ENCODE measurements at places on chromosomes 16 and 17.
A peak's percentile ranks its signal among the peaks of the same experiment; 100 is the strongest.

- DNase-seq, result no peak
Measured at GRCh38 chr16:19912455-19913339, 28.0 kb upstream of the GPRC5B start.

DNA sequence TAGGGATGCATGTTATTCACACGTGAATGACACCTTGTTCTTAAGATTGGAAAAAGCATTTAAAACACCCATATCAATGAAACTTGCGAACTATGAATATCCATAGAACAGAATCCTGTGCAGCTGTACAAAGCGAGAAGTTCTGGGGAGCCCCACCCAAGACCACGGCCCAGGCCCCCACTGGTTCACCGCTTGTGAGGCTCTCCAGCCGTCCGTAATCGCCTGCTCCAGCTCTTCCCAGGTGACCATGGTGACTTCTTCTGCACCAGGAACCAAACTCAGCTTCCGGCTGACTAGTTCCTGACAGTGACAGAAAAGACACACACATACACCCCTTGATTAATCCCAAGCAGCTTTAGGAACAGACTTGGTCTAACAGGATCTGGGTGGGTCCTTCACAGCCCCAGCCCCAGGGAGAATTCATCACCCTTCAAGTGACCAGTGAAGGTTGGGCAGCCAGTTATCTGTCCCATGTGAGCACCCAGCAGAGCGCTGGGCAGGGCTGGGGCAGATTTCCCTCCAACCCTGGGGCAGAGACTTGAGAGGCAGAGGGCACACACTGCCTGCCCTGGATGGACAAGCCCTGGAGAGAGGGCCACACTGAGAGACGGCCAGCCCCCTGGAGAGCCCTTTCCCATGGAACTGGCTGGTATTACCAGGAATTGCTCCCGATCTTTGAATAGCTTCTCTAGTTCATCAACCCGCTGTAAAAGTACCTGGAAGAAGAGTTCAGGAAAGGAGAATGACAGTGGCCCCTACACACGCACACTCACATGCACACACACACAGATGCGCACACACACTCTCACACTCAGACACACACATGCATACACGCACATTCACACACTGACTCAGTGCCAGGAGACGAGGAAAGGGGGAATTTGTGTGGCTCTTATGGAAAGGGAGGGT is 3.6 kb downstream of the QRICH2 start:
- no peak for DNase-seq

DNA sequence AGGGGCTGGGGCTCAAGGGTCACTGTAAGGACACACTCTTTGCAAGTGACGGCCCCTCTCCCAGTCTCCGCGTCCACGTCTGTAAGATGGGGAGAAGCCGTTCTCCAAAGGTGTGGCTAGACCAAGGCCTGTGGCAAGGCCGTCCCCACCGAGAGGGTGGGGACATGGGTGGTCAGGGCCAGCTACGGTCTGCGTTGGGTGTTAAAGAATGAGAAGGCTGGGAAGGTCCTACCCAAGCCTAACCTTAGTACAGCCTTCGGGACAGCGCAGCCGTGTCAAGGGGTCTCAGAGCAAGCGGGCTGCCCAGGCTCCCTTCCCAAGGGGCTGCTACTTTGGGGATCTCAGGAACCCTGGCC is 1.9 kb downstream of the C1QTNF8 start:
- DNase-seq, result no peak

GRCh38 chr17:41402161-41402560 is 4.8 kb upstream of the KRT31 start:
- no peak for DNase-seq

DNA sequence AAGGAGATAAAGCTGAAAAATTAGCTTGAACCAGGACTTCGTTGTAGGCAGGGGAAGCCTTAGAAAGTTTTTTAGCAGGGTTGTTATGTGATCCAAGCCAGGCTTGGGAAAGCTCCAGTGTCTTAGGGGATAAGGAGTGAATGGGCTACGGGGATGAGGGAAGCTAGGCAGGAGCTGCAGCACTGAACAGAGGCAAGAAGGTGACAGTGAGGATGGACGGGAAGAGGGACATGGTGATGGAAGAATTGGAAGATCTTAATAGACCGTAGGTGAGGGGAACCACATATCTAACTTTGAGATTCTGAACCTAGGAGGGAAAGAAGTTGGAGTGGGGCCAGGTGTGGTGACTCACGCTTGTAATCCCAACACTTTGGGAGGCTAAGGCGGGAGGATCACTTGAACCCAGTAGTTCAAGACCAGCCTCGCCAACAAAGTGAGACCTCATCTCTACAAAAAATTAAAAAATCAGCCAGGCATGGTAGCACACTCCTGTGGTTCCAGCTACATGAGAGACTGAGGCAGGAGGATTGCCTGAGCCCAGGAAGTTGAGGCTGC is 3.2 kb downstream of the RHBDL3 start:
- DNase-seq, result no peak

DNA sequence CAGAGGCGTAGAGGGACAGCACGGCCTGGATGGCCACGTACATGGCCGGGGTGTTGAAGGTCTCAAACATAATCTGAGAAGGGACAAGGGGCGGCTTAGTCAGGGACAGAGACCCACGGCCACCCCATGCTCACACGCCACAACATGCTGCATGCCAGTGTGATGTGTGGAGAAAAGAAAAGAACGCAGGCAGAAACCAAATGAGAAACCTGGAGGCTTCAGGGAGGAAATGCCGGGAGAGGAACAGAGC is 1.1 kb downstream of the ACTG1 start:
- no peak for DNase-seq

DNA sequence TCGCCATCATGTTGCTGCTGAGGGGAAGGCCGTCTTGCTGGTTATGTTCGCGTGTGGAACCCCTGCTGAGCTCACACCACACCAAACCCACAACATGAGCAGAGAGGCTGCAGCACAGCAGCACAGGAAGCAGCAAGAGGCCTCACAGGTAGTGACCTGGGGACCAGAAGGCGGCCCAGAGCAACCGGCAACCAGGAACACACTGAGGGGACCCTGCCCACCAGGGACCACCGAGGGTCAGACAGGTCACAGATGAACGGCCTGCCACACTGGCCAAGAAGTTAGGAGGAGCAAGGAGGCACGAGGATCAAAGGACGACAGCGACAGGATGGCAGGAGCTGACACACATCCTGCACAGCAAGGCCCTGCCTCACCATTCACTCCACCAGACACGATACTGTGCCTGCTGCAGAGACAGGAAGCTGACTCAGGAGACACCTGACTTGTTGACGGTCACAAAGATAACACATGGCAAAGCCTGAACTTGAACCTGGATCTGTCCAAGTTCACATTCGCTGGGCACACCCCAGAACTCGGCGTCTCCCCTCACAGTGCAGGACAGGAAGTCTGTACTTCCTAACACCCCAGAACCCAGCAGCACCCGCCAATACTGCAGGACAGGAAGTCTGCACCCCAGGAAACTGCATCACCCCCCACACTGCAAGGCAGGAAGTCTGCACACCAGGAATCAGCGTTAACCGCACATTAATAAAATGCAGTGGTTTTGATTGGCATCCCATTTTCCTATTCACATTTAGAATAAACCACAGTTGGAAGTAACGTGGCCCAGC is 98.5 kb downstream of the ZNF778 start:
- peak; percentile 72 for DNase-seq

DNA sequence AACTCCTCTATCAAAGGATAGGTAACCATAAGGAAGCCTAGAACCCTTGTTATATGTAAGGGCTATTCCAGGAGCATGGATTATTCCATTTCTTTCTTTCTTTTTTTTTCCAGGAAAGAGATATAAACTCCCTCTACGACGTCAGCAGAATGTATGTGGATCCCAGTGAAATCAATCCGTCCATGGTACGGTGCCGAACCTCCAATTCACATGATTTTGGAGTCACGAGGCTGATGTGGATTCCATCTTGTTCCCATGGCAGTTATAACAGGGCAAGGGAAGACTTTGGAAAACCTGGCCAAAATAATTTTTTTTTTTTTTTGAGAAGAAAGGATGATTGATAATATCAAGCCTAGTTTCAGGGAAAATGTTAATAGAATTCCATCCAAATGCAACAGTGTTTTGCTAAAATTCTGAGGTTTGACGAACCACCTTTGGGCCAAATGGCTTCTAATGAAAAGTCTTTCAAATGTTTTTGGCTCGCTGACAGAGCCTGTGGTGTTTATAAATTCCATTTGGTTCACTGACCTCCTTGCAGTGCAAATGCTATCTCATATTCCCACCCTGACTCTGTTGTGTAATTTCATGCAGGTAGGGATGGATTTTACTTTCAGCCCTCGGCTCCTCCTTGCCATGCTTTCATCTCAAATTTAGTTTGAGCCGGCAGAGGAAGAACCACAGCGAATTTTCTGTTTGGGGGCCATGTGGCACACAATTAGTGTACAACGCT is 90.0 kb downstream of the SDR42E1 start:
- no peak for DNase-seq

DNA sequence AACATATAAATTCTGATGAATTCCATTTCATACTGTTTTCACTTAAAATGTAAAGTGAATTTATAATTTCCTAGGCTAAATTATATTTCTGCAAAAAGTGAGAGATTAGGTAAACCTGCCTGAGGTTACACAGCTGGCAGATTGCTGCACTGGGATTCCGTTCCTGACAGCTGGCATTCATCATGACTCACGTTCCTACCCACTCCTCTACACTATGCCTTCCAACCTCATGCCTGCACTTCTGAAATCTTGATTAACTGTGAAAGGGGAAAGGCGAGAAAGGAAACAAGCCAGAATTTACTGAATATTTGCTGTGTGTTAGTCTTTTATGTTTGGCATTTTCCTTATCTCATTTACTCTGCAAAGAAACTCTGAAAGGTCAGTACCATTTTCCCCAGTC is 73.3 kb upstream of the MON1B start:
- no peak for DNase-seq

GRCh38 chr17:14840616-14841231 is 424.4 kb downstream of the PMP22 start:
- no peak for DNase-seq

DNA sequence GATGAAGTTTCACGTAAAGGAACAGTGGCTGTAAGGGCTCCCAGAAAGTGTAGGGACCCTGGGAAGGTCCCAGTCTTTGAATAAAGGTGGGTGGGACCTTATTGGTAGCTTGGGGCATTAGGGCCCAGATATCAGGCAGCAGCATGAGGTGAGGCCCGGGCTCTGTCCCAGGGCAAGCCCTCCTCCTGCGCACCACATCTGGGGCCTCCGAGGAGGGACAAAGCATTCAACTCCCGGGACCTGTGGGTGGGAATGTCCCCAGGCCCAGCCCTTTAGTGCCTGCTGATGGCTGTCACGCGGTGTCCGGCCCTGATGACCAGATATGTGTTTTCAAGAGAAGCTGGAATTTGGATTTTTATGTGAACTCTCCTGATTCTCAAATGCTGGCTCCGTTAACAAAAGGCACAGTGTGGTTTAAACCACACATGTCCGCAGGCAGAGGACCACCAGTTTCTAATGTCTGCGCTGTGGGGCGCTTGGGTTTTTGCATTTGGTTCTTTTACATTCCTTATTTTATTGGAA is 30.4 kb downstream of the RAI1 start:
- DNase-seq, result no peak

DNA sequence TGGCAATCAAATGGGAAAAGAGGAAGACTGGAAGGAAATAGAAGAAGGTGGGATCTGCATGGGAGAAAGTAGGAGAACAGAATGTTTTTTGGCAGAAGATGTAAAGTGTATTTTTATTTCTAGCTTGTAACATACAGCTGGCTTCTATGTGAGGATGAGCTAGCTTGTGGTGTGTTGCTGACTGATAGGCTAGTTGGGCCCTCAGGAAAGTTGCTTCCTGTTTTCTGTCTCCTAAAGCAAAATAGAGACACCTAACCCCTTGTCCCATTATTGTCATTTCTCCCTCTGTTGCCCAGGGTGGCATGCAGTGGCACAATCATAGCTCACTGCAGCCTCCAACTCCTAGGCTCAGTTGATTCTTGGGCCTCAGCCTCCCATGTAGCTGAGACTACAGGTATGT is 15.9 kb downstream of the TNRC6A start:
- DNase-seq, result no peak

DNA sequence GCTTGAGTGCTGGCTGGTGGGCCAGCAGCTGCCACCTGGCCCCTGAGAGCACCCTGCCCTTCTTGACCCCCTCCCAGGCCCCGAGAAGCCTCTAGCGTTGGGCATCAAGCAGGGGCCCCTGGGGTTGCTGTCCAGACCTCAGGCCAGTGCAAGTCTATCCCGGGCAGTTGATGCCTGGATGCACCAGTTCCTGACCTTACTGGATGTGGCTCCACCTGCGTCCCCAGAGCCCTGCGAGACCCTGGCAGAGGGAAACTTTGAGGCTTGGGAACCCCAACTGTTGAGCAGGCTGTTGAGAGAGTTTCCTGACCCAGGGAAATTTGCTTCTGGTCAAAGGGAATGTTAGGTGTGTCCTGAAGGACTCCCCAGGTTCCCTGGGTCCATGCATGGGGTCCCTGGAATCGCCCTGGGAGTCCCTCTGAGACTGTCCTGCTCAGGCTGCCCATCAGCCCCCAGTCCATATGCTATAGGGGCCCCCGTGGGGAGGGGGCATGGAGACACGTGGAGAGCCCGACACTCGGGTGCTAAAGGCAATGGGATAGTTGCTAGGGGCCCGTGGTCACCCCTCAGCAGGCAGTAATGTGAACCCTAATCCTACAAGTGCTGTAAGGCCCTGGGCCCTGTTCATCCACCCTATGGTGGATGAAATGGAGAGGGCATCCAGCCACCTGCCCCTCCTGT is 46.4 kb downstream of the RAB11FIP4 start:
- no peak for DNase-seq

DNA sequence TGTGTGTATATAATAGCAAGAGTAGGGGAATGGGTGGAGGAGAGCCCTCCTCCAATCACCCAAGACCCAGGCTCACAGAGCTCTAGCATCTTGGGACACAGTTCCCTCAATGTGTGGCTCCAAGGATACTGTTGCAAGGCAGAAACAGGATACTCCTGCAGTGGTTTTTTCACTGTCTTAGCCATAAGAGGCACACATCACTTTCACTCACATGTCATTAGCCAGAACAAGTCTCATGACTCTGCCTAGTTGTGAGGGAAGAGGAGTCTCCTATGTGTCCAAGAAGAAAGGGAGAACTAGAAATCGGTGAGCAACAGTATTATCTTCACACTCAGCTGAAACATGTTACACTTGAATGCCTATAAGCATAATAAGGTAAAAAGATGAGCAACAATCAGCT is 11.1 kb upstream of the NUDT7 start:
- DNase-seq, result no peak

DNA sequence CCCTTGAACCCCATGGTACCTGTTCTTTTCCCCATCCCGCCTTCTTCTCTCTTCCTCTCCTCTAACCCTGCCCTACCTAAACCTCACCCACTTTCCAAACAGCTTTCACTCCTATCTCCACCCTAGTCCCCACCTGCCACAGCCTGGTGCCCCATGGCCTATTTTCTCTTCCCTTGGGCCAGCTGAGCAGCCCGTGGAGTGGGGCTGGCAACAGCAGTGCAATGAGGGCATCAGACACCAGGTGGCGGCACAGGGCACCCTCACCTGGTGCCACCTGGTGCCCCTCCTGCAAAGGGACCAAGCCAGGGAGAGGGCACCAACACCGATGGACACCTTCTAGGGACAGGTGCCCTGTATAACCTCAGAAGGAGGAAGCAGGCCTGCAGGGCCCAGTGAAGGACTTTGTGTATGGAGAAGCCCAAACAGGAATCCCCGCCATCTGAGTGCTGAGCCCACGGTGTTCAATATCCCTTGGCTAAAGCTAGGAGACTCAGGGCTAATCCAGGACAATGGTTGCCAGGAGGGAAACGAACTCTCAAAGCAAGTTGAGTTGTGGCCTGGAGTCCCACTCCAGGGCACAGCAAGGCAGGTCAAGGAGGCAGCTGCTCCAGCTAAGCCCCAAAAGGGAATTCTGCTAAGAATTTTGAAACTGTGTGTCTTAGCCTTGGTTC is 4.0 kb upstream of the ABCC3 start:
- peak; percentile 65 for DNase-seq
